Stimulated activated CD4-positive, alpha-beta T cell treated with anti-CD3 and anti-CD28 coated beads, TNF-alpha, amount 100 ng/mL, for 4 hours (primary cell): ENCODE measurements at places on chromosomes 5 and 9.

DNA sequence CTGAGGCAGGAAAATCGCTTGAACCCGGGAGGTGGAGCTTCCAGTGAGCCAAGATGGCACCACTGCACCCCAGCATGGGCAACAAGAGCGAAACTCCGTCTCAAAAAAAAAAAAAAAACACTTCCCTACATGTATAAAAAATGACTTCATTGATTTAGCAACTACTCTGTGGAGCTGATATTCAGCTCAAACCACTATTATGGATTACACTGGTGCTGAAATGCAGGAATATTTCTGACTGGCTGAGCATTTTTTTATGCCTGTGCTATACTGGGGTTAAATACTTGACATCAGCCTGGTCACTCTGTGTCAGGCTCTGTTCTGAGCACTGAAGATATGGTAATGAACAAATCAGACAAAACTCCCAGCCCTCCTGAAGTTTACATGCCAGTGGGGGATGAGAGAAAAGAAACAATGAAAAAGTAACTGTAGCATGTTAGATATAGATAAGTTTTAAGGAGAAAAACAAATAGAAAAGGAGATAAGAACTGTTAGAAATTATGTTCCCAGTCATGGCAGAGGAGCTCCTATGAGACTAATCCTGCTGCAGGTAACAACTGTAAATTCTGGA lies 22.6 kb upstream of the TTC39B start:
- no peak for DNase-seq

- DNase-seq = no peak
Observed at GRCh38 chr9:127953768-127954505, 16.3 kb upstream of the DPM2 start.

DNA sequence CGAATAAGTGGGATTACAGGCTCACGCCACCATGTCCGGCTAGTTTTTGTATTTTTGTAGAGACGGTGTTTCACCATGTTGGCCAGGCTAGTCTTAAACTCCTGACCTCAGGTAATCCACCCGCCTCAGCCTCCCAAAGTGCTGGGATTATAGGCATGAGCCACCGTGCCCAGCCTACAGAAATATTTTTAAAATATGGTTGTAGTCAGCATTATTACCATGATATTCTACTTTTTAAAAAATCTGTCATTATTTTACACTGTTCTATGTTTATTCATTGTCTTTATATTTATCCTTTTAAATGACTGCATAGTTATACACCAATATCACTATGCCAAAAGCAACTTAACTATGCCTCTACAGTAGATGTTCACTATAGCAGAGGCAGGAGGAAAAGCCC lies 41.6 kb upstream of the SLC30A5 start:
- DNase-seq = no peak

DNA sequence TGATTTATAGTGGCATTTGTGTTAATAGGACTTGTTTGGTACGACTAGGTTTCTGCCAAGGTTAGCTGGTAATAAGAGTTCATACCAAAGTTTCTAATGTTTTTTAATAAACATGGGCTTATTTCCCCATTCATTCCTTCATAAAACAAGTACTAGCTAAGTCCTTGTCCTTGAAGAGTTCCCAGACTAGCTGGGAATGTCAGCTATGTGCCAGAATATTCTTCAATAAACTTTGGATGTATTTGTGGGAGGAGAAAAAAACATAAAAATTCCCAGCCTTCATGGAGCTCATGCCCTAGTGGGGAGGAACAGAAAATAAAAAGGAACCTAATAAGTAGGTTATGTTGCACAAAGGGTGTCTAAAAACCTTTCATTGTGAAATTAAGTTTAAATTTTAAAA lies 176.9 kb downstream of the DENND1A start:
- no peak for DNase-seq

GRCh38 chr9:36828611-36829013 lies 205.5 kb downstream of the PAX5 start:
- no peak for DNase-seq

DNA sequence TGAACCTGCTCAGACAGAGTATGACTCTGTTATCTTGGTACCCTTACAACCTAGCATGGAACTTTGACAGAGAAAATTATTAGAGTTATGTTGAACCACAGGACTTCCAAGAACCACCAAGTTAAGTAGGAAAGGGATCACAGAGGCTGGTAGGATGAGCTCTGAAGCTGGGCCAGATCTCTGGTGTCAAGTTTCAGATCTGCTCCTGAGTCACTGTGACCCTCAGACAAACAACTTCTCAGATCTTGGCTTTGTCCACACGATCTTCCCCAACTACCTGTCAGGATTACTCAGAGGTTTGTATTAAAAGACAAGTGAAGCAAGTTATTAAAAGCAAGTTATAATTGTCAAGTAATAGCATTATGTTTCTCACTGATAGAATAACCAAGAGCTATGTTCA lies 189.0 kb downstream of the SEC61B start:
- DNase-seq = no peak

- no peak for DNase-seq
Observed at GRCh38 chr9:95477885-95478284, 38.9 kb downstream of the PTCH1 start.

DNA sequence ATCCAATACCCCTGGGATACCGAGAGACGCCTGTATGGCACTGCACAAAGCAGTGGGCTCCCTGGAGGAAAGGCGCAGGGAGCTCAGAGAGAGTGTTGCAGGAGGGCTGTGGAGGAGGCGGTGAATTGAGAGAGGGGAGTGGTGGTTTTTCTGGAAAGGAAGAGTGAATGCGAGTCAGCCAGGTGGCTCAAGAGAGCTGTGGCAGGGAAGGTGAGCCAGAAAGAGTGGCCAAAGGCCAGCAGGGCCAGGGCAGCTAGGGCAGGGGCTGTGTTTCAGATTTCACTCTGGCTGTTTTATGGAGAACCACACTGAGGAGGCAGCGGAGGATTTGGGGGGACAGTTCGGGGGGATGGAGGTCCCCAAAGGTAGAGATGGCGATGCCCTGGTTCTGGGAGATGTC lies 13.0 kb upstream of the DAB2IP start:
- DNase-seq = no peak

GRCh38 chr9:93231716-93232115 lies 47.8 kb downstream of the WNK2 start:
- DNase-seq = no peak

DNA sequence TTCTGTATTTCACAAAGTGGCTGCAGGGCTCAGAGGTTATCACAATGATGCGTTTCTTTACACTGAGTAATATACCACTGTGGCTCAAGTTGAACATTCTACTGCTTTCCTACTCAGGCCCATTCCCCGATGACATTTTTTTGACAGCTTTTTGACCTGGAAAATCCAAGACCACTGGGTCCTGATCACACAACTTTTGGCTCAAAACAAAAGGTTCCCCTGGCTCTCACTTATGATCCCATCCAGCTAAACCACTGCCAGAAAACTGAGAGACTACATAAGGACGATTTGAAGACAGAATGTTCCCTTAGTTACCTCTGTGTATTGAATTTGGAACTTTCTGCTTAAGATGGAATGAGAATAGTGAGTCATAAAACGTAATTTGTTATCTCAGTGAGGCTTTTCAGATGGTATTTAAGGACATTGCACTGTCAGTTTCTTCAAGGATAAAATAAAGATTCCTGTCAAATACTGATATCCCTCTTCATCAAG lies 78.0 kb upstream of the FBXL7 start:
- no peak for DNase-seq

DNA sequence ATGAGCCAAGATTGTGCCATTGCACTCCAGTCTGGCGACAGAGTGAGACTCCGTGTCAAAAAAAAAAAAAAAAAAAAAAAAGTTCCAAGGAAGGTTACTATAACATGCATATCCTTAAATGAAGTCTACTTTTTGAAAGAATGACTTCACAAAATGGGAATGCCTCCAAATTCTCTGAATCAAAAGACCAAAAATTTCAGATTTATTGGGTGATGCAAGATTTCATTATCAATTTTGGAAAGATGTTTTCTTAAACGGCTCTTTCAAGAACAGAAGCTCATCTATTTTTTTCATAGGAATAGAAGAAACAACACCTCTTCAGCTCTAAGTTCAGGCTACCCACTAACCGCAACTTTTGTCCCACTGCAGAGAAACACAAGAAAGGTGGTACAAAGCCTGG lies 69.9 kb downstream of the AUH start:
- no peak for DNase-seq

GRCh38 chr5:161299053-161299452 lies 247.5 kb downstream of the GABRB2 start:
- no peak for DNase-seq

DNA sequence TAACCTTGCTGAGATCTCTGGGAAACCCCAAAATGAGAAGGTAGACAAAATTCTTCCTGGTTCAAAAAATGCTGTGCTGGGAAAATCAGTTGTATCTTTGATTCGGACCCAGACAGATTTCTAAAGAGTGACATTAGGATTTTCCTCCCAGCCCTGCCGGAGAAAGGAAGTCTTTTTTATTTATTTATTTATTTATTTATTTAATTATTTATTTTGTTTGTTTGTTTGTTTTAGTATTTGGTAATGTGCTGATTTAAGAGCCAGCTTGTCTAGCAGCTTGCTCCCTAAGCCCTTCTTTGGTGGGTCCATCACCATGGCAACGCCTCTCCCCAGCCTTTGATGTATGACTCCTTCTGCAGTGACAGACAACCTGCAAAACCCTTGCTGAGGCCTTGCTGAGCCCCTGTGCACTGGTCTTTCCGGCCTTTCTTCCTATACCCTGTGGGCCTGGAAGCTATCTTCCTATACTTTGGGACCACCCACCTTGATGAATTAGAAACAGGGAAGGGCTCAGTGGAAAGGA lies 60.6 kb upstream of the AFAP1L1 start:
- DNase-seq = no peak

- no peak for DNase-seq
Observed at GRCh38 chr5:14107536-14107935, 35.6 kb upstream of the TRIO start.

DNA sequence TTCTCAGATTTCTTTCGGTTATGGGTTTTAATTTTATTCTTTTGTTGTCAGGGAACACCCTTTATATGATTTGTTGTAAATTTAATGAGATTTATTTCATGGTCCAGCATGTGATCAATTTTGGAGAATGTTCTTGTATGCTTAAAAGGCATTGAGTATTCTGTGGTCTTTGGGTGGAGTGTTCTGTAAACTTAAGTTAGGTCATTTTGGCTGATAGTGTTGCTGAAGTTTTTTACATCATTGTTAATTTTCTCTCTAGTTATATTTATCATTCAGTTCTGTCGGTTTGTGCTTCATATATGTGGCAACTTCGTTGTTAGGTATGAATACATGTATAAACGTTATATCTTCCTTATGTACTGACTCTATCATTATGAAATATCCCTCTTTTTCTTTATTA lies 55.5 kb downstream of the NIPBL start:
- DNase-seq = no peak
